Vagina (tissue), 2 donors: ENCODE measurements at places on chromosomes 13 and 19.
A peak's percentile ranks its signal among the peaks of the same experiment; 100 is the strongest.

DNA sequence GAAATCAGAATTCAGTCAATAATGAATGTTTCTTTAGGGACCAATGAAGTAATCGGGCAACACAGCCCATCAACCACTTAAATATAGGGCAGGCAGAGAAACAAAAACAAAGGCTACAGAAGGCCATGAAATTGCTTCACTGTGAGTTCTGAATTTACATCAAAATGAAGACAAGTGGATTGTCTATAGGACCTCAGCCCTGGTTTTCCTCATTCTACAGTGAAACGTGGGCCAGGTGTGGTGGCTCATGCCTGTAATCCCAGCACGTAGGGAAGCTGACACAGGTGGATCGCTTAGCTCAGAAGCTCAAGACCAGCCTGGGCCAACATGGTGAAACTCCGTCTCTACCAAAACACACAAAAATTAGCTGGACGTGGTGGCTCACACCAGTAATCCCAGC is 416.0 kb downstream of the KLF12 start:
- DNase-seq = no peak

GRCh38 chr19:50943074-50943828 is 9.6 kb downstream of the KLK5 start:
- DNase-seq = no peak

- no peak for DNase-seq
Observed at GRCh38 chr19:31821346-31821745, 472.1 kb upstream of the TSHZ3 start.

DNA sequence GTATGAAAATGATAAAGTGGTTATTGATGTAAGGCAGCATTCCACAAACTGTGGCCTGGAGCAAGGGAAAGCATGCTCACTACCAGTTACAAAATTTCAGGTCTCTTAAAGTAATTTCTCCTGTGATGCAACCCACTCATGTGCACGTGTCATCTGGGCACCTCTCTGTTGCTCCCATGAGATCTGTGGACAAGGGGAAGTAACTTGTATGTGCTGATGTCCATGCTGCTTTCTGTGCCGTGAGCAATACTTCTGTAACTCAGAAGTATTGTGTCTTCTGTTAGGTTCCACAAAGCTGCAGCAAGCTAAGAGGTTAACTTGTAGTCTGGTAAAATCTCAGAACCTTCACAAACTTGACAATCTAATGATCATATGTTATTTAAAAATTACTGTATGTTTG is 930.0 kb upstream of the SLITRK6 start:
- no peak for DNase-seq

GRCh38 chr19:1513499-1514294 is 878 bp upstream of the ADAMTSL5 start:
- DNase-seq = no peak

GRCh38 chr13:109904218-109904617 is 117.8 kb upstream of the IRS2 start:
- no peak for DNase-seq

GRCh38 chr13:57629391-57629804 is 2.1 kb upstream of the PCDH17 start:
- DNase-seq = no peak

GRCh38 chr13:112725346-112726015 is 35.6 kb downstream of the ATP11A start:
- no peak for DNase-seq

GRCh38 chr19:7655581-7655980 is 13.3 kb upstream of the RETN start:
- no peak for DNase-seq

DNA sequence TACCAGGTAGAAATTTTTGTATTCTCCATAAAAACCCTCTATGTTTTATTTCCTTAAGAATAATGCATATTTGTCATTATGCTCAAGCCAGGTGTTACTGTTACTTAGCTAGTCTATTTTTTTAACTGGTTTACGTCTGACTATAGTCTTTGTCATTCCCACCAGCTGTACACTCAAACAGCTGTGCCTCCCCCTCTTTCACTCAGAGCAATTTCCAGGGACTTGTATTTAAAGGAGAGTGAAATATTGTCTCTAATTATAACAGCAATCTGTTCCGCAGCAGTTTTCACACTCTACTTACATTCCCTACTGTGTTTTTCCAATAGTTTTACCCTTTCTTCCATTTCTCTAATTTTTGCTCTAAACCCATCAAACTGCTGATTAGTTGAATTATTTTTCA is 813.6 kb upstream of the MIR17HG start:
- DNase-seq = no peak

- no peak for DNase-seq
Observed at GRCh38 chr19:48716562-48717291, 2.8 kb downstream of the MAMSTR start.

- DNase-seq = no peak
Observed at GRCh38 chr13:22926748-22927400, 253.9 kb upstream of the SGCG start.

DNA sequence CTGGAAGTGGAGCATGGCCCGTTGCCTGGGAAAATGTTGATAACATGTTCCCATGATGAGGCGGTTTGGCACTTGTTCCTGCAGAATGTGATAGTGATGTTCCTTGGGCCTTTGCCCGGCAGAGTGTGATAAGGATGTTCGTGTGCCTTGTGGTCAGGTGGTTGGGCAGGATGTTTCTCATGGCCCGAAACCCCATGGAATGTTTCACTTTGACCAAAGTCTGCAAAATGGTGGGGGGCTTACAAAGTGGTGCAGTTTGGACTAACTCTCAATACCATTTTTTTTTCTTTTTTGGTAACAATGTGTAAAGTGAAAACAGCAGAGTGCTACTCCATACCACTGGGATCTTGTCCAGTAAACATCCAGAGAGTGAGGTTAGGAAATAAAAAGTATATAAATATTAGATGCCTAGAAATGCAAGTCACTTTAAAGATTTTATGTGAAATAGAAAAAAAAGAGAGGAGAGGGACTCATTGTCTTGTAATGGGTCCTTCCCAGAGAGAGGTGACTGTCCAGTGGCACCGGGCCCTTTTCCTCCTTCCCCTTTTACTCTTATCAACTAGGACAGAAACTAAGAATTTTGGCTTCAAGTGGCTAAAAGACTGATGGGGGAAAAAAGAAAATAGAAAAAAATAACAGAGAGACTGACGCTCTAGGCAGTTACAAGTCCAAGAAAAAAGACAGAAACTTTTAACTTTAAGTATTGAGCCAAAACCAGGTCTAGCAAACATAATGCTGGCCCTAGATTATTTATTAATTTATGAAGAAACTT is 5.7 kb downstream of the FPR3 start:
- DNase-seq = no peak

DNA sequence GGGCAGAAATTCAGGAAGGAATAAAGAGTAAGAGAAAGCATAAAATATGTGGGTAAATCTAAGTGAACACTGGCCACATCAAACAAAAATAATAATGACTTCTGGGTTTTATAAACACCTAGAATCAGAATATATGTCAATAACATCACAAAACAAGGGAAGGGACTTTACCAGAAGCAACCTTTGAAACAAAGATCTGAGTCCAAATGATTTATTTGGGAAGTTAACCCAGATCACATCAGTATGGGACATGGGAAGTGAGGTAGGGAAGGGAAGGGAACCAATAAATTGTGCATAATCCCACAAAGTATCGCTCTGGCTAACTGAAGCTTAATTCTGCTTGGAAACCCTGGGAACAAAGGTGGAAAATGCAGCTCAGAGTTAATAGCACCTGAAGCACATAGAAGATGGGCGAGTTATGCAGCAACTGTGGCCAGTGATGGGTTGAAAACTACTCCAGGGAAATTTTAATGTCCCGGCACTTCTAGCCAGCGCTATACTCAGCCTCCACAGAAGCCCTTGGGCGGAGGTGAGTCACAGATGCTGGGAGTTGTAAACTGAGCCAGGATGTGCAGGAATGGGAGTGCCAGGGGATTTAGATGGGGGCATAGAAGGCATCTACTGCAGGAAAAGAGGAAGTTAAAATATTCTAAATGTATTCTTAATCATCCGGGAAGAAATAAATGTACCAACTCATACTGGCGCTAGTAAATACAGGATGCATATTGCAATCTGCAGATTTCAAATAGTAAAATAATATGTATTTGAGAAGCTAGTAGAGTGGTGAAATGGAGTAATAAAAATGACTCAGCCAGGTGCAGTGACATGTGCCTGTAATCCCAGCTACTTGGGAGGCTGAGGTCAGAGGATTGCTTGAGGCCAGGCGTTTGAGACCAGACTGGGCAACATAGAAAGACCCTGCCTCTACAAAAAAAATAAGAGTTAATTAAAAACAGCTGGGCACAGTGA is 34.2 kb upstream of the CEBPG start:
- DNase-seq = no peak

- DNase-seq = no peak
Observed at GRCh38 chr13:107716241-107716640, 499.1 kb downstream of the LIG4 start.

DNA sequence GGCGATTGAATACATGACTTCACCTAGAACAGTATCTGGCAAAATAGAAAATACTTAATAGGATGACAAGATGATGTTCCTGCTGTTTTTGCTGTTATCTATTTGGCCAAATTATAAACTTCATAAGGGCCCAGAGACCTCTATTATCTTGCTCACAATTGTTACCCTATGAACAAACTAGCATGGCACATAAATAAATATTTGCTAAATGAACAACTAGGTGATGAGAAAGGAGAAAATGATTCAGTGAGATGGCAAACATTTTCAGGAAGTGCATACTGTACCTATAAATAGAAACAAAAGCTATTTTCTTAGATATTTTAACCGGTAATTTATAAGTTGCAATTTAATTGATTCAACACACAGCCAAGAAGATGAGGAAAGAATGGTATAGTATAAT is 78.4 kb downstream of the FAM216B start:
- no peak for DNase-seq

GRCh38 chr13:62879071-62879470 is 1463.4 kb upstream of the PCDH20 start:
- DNase-seq = no peak

- DNase-seq = no peak
Observed at GRCh38 chr19:28234637-28235036, 978.3 kb downstream of the UQCRFS1 start.

DNA sequence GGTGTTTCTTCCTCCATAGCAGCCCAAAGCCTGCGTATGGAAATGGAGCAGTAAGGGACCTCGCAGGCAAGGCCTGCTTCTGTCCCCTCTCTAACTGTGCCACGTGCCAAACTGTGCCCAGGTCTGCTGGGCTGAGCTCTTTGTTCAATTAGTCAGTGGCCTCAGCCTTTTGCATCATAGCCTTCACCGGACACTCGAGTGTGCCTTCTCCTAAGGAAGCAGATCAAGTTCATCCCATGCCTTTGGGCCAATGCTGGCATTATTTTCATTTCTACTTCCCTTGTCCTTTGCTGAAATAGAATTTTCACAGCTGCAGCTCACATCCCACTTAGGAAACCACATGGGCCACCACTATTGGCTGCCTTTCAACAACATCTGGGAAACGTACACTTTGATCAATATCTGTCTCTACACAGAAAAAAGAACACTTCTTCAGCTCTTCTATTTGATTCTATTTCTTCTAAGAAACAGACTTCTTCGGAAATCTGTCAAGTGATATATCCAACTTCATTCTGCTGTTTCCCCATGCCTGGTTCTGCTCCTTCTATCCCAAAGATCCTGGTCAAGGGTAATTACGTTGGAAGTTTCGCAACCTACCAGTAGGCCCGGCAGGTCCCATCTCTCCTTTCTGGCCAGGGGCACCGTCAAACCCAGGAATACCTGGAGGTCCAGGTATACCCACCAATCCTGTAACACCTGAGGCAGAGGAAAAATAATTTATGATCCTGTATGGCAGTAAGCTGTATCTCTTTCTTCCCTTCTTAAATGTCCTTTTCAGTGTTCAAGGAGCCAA is 143.9 kb downstream of the COL4A1 start:
- peak; percentile 25 for DNase-seq

- no peak for DNase-seq
Observed at GRCh38 chr13:102400675-102401145, 1.1 kb downstream of the FGF14 start.

DNA sequence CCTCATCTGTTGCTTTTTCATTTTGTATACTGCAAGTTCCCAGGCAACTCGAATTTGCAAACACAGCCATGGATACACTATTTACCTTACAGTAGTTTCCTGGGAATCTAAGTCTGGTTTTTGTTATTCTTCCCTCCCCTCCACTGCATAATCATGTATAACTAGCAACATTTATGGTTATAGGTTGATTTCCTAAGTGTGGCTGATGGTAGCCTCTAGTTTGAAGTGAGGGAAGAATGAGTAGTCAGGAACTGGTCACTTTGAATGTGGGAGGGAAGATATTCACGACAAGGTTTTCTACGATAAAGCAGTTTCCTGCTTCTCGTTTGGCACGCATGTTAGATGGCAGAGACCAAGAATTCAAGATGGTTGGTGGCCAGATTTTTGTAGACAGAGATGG is at the start of gene KCNRG:
TSS of gene KCNRG (plus strand) at position 187 of the 400 bp plus-strand sequence. CDS start at position 237, 50 bp downstream.
- DNase-seq = no peak

- DNase-seq = no peak
Observed at GRCh38 chr13:30266756-30267155, 40.6 kb downstream of the KATNAL1 start.

DNA sequence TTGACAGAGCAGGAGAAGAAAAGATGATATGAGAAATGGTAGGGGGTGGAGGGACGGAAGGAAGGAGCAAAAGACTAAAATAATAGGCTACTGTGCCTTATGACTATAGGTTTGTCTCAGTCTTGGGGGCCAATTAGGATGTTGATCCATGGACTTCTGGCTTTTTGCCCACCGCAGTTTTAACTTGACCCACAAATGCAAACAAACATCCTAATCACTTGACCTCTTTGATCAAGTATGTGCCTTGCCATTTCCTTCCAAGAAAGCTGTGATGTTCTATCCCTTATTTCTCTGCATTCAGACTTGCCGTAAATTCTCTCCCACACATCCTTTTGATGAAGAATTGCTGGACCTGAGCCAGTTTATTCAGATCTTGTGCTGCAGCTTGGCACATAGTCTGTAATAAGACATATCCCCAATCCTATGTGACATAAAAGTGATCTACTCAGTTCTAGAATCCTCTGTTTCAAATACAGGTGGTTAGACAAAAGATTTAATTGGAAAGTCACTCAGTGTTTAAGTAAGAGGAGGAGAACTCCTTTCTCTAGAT is 62.8 kb downstream of the TPT1 start:
- DNase-seq = no peak

DNA sequence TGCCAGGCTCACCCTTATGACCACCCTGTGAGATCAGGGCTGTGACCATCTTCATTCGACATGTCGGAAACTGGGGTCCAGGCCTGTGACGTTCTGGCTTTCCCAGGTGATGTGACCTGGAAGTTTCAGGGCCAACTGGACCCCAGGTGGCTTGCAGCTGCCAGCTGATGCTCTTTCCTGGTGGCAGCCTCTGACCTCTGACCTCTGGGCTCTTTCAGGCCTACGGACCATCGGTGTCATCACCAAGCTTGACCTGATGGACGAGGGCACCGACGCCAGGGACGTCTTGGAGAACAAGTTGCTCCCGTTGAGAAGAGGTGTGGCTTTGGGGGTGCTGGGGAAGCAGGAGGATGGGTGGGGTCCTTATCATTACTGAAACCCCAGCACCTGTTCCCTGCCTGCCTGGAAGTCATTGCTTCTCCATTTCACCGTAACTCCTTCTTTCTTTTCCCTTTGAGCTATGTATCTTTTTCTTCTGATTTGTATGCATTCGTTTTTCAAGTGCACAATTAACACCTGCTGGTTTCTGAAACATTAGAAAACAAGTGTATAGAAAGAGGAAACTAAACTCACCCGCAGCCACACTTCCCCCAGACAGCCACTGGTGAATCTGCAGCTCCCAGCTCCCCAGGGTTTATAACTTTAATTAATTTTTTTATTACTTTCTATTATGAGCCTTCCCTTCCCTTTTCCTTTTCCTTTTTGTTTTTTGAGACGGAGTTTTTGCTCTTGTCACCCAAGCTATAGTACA is 58.9 kb downstream of the TMED1 start:
- DNase-seq = no peak
